RKO (cell line): ENCODE measurements at places on chromosomes 3 and 15.

GRCh38 chr15:36831904-36832287 lies 252.5 kb downstream of the CDIN1 start:
- DNase-seq: no peak

DNA sequence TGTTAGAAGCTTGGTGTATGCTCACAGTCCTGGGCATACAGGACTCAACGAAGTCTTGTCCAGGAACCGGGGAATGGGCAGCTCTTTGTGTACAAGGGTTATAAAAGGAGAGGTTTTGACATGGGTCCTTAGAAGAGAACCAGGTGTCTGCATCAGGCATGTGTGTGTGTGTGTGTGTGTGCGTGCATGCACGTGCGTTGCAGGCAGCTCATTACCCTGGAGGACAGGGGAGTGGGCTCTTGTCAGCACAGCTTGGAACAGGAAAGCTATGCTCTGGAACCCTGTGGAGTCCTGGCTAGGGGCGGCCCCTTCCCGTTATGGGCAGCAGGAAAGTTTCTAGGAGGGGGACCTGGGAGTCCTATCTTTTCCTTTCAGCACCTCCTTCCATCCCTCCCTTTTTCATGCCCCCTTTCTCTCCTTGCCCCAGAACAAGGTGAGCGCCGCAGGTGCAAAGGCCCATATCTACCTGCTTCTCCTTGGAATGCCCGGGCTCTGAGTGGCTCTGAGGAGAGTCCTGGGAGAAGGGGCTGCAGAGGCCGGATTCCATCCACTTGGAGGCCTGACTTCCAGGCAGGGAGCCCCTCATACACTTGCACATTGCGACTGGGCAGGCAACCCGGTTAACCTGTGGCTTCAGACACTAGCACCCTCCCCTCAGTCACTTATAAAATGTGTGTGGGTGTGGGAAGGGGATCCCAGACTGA lies 33.9 kb upstream of the LCTL start:
- DNase-seq: no peak

GRCh38 chr3:174685796-174686195 lies 173.3 kb upstream of the NAALADL2 start:
- no peak for DNase-seq

- no peak for DNase-seq
Observed at GRCh38 chr3:33250712-33251111, 26.5 kb upstream of the FBXL2 start.

DNA sequence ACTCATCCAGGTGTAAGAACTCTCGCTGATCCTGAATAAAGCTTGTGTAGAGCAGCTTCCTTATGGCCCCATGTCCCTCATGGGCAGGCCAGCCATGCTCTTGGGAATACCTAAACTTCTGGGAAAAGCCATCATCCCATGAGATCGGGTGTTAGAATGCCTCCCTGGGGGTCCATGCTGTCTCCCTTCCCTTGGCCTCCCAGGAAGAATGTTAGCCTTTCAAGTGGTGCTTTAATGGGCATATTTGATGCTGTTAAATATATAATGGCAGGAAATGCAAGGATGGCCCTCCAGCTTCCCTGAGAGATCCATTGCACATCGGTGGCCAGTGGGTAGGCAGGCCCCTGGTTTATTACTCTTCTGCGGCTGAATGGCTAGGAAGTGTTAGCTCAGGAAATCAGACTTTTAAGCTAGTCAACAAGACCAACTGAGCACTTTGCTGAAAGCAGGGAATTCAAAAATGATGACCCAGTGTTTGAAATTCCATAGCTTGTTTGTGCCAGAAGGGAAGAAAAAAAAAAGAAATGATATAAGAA lies 60.5 kb upstream of the LRTM1 start:
- no peak for DNase-seq

- peak; percentile 79 for DNase-seq
Observed at GRCh38 chr15:65638681-65639089, 16.9 kb downstream of the SLC24A1 start.

GRCh38 chr15:68794863-68795262 lies 25.8 kb downstream of the ANP32A start:
- no peak for DNase-seq

DNA sequence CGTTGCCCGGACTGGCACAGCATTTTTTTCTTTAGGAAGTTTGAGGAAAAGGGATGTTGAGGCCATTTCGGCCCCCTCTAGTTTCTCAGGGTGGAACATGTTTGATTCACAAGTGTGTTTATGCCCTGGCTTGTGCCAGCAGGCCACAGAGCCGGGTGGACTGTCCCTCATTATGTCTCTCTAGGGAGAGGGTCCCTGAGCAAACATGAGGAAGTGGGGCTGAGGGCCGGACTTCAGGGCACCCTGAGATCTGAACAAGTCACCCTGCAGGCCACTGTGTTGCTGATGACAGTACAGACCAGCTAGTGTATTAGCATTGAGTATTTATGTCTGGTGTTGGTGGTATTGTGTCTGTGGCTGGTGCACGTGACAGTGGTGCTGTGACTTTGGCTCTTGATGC lies 34.9 kb downstream of the RNU5B-1 start:
- DNase-seq: no peak

DNA sequence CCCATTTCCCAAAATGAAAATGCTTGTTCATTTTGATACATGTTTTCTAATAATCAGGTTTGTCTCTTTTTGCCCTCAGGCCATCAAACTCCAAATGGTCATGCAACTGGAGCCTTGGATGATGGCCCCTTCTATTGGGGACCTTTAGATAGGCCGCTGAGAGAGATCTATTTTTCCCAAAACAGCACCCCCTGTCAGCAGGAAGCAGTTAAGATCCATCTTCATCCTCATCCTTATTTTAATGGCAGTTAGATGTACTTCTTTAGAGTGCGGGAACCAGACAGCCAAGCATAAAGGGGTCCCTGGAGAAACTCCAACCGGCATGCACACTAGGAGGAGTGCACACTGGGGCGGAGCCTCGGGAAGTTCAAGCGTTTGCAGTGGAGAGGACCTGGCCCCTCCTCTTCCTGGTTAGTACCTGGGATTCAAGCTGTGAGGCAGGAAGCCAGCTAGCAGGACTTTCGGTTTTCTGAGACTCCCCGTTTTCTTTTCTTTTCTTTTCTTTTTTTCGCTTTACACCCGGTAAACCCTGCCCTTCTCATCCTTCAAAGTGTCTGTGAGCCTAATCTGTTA lies 31.9 kb upstream of the STRIT1 start:
- DNase-seq: no peak

DNA sequence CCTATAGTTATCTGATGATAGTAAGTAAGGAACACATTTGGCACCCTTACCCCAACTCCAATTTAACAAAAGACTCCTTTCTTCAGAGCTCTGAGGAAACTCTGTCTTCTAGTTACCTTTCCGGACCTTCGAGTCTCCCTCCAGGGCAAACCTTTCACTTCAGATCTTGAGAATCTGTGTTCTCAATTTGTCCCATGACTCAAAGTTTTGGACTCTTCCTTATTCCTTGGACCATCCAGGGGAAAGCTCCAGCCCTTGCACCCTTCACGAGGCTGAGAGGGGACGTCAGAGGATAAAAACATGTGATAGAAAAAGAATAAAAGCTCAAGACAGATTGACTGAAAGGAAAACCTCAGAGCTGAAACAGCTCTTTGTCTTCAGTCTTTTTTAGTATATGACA lies 76.9 kb downstream of the CTNNB1 start:
- no peak for DNase-seq

GRCh38 chr3:14279626-14280061 lies 101.0 kb downstream of the LSM3 start:
- DNase-seq: no peak

DNA sequence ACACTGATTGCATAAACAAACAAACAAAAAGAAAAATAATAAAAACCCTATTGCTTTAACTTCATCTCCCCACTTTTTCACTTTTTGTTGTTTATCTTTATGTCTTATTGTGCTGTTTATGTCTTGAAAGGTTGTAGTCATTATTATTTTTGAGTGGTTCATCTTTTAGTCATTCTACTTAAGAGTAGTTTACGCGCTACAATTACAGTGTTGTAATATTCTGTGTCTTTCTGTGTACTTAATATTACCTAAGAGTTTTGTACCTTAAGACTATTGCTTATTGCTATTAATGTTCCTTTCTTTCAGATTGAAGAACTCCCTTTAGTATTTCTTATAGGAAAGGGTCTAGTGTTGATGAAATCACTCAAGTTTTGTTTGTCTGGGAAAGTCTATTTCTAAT lies 28.1 kb downstream of the TM4SF18 start:
- DNase-seq: no peak

DNA sequence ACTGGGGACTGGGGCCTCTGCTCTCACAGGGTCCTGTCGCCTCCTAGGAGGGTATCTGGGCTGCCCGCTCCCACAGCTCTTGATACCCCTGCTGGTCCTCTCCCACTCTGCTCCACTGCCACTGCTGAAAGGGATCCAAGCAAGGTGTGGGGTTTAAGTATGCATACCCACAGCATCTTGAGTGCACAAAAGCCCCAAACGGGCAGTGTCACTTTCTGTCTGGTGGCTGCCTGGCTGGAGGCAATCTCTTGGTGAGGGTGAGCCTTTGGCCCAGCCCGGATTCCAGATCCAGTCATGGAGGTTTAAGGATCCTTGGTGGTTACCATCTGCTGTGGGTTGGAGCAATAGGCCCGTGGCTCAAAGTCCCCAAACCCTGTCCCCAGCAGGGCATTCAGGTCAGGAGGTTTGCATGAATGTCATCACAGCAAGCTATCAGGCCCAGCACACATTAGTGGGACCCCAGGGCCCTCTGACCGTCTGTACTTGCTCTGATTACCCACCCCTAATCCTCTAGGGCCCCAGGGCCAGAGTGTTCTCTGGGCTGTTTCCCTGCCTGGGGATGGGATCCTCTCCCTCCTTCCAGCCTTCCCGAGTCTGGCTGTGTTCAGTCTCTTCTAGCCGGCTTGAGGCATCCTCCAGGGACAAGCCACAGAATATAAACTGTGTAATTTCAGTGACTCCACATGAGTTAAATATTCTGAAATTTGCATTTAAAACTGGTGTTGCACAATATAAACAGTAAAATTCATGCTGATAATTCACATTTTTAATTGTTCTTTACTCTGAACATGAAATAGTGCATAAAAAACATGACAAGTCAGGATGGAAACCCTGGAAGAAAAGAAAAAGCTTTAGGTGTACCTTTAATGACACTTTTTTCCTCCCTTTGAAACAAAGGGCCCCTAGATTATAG lies 4.9 kb upstream of the TJP1 start:
- DNase-seq: no peak

- no peak for DNase-seq
Observed at GRCh38 chr3:60291115-60291514, 960.1 kb downstream of the FHIT start.

GRCh38 chr3:45965653-45966052 lies 22.4 kb downstream of the CXCR6 start:
- no peak for DNase-seq

DNA sequence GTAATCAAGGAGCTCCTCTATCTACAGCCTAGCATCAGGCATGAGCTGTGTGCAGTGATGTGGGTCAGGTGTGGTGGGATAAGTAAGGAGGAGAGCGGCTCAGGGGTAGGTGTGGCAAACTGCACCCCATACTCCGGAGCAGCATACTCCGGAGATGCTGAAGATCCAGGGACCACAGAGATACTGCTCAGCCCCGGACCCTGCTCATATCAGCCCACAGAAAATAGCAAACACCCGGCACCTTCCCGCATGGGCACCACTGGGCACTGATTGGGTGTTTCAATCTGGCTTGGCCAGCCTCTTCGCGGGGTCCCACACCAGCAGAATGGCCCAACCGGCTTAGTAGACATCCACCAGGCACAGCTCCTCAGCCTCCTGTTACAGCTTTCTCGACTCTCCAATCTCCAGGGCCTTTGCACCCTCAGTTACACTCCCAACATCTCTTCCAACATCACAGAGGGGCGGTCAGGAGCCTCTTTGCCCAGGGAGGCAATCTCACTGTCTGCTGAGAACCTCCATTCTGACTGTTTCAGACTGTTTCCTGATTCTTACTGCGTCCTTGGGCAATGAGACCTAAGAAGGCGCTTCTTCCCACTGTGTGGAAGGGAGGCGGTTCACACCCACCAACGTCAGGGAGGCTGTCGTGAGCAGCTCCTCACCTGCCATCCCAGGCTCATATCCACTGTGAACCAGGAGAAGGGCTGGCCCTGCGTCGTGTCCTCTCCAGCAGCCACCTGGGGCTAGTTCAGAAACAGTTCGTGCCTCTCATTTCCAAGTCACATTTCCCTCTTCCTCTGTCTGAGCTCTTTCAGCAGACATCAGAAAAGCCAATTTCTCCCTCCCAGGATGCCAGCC lies 59.8 kb downstream of the CAPN7 start:
- no peak for DNase-seq

DNA sequence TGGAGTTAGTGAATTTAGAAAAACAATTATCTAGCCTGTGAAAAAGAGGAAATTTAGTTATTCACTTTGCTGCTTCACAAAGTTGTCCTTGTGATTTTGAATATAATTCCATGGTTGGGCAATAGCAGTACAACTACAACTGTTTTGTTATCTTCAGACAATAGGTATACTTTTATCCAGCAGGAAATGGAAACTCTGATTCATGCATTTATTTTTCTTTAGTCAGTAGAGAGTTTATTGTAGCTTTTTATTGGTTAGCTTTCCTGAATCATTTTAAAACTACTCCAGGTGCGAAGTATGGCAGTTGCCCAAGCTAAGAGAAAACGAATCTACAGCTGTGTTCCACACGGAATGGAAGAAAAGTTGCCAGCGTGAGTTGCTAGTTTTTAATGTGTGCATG lies 80.3 kb downstream of the TM4SF4 start:
- DNase-seq: no peak

DNA sequence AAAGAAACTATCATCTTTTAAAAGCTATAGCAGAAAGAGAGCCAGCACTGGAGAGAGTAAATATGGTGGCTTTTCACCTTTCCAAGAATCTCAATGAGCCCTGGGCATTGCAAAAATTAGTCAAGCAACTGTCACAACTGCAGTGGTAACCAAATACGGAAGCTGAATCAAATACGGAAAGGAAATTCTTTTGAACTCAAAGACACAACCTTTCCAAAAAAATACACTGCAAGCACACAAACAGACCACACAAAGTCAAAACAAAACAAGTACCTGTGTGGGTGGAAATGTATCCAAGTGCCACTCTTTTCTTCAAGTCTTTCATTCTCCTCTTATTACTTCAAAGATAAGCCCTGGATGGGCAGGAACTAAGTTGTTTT lies 17.6 kb downstream of the VGLL4 start:
- DNase-seq: no peak

DNA sequence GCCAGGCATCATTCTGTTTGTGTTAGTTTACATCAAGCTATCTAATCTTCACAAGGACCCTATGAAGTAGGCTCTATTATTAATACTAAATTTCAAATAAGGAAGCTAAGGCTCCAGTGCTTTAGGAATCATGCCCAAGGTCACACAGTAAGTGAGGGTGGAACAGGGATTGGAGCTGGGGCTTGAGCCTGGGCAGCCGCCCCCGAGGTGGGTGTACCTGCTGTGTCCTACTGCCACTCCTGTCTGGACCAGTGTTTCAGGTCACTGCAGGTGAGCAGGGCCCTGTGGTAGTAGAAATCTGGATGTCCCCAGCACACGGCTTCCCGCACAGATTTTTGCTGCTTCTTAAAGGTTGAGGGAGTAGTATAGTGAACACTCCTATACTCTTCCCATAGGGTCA lies 6.5 kb downstream of the KLF13 start:
- DNase-seq: no peak

DNA sequence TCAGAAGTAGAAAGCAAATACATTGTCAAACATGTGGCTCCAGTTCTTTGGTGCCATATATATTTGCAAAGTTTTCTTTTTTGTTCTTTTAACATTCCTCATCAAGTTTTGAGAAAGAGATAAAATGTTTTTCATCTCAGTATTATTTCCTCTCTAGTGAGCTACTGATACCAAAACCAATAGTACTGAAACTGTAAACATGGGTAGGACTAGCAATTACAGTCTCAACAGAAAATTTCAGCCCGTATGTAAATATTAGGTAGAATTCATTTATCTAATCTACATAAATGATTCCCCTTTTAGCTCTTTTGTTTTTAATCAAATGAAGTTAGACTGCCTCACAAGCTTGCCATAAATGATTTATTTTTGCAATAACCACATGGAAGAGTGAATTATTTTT lies 21.4 kb downstream of the SECISBP2L start:
- DNase-seq: no peak
